ENCODE measurements at places on chromosomes 7 and 10.

GRCh38 chr7:33815336-33815735 is 90.0 kb upstream of the BMPER start:
- no peak for DNase-seq

DNA sequence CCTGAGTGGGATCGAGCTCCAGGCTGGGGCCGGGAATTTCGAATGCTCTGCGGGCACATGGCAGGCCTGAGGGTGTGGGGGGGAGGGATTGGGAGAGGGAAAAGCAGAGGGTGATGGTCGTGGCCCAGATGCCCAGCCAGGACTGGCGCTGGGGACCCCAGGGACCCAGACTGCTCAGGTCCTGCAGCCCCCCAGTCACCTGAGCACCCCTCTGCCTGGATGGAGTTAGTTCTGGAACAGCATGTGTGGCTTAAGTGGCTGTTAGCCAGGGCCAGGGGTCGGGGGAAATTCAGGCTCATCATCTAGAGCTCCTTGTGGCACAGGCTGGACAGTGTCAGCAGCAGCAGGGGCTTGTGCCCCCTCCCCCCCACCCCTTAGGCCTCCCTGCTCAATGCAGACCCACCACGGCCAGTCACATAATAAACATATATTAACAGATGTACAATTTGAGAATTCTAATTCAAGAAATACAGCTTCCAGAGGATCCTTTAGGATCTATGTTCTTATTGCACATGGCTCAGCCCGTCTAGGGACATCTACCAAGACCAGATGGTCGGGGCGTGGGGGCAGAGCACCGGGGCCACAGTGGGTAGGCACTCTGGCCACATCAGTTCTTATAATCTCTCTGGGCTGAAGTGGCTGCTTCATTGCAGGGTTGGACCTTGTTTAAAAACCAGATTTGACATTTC is 22.2 kb downstream of the DNAJB12 start:
- no peak for DNase-seq

GRCh38 chr7:73881352-73882046 is 20.5 kb downstream of the TMEM270 start:
- no peak for DNase-seq

DNA sequence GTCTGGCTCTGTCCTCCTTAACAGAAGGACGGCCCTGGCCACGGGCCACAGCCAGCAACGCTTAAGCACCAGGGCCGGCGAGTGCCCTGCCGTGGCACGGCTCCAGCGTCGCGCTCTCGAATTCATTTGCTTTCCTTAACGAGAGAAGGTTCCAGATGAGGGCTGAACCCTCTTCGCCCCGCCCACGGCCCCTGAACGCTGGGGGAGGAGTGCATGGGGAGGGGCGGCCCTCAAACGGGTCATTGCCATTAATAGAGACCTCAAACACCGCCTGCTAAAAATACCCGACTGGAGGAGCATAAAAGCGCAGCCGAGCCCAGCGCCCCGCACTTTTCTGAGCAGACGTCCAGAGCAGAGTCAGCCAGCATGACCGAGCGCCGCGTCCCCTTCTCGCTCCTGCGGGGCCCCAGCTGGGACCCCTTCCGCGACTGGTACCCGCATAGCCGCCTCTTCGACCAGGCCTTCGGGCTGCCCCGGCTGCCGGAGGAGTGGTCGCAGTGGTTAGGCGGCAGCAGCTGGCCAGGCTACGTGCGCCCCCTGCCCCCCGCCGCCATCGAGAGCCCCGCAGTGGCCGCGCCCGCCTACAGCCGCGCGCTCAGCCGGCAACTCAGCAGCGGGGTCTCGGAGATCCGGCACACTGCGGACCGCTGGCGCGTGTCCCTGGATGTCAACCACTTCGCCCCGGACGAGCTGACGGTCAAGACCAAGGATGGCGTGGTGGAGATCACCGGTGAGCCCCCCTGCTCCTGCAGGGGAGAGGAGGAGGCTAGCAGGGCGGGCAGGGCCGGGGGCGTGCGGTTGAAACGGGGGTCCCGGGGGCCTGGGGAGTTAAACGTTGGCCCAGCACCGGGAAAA is at the start of gene HSPB1:
Gene HSPB1 (plus strand): TSS at position 327 of the 855 bp plus-strand sequence. CDS start 40 bp downstream, at position 367.
- peak; percentile 26 for DNase-seq

GRCh38 chr10:130863044-130863443 is 448.5 kb downstream of the TCERG1L start:
- no peak for DNase-seq

DNA sequence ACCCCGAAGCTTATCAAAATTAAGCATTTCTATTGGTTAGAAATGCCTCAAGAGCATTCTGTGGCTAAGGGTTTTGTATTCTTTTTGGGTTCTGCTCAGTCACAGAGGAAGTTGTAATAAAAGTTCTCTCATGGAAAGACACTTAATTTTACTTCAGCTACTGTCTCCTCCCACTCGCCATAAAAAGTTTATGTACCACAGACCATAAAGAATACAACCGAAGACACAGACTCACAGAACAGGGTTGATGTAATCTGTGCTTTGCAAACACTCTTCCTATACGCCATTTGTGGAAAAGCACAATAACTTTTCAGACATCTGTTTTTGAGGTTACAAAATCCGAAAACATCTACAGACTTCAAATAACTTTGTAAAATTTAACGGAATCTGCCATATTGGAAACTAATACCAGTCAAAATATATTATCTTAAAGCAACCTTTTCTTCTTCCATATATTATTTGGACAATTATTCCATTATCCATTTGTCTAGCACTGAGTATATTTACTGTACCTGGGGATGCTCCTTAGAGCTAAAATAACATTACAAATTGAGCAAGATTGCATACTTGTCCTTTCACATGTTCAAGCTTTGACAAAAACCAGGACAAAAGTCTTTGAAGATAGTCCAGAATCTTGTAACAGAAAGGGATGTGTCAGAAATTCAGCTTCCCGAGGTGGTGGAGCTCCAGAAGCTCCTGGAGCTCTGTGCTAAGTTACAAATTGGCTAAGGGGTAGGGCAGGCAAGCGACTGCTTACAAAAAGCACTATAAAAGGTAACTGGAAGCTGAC is 219.0 kb upstream of the MEOX2 start:
- DNase-seq, result no peak

DNA sequence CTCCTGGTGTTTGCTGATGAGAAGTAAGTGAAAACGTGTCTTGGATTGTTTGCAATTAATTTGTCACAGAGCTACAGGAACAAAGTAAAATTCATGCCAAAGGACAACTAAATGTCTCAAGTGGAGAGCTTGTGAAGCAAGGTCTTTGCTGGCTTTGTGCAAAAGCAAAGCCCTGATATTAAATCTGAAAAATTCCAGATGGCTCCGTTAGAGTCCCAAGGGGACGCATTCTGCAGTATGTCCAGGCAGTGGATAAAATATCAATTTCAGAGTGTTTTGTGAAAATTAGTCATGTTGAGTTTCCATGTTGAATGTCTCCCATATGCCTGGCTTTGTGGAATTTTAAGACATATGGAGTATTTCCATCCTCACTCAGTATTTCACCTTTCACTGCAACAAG is 102.5 kb upstream of the PTN start:
- no peak for DNase-seq

DNA sequence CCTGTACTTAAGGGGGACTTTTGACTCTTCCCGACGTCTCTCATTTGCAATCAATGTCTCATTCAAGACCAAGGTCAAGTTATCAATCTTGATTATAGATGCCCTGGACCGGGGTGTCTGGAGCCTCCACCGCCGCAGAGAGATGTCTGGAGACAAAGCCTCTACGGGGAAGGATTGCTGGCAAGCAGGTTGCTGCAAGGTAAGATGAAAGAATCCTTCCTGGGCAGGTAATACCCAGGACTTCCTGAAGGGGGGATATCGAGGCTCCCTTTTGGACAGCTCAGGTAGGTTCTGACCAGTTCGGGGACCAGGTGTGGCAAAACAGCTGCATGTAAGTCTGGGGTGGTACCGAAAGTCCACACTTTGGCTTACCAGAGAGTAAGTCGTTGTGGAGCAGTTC is 12.5 kb upstream of the CUX1 start:
- DNase-seq, result no peak

DNA sequence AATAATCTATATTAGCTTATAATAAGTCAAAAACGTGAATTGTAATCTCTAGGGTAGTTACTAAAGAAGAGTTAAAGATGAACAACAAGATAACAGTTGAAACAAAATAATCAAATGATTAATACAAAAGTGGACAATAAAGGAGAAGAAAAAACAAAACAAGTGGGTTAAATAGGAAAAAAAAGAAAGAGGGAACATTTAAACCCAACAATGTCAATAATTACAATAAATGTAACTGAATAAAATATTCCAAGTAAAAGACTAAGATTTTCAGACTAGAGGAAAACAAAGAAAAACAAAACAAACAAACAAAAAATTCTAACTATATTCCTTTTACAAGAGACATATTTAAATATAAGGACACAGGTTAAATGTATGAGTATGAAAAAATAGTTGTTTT is 38.0 kb upstream of the ZEB1 start:
- DNase-seq, result no peak

DNA sequence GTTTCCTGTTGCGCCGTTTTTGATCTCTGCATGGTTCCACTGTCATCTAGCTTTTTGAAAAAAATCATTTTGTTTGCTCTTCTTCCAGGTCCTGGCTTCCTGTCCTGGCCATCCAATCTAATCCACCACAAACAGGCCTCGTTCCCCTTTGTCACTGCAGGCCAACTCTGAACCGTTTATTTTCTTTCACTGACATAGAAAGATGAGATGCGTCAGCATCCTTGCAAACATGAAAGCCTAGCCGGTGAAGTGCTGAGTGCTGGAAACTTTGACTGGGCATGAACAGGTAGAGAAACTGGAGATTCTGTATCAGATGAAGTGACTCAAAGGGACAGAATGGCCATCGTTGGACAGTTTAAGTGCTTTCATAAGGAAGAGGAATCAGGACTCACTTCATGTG is 1247.8 kb downstream of the TYW1 start:
- DNase-seq, result no peak

DNA sequence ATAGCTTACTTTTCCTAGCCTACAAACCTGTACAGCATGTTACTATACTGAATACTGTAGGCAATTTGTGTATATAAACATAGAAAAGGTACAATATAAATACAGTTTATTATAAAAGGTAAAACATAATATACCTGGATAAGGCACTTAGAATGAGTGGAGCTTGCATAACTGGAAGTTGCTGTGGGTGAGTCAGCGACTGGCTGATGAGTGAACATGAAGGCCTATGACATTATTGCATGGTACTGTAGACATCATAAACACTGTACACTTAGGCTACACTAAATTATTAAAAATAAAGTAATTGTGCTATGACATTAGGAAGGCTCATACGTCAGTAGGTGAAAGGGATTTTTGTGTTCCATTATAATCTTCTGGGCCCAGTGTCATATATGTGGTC is 228.8 kb downstream of the HDAC9 start:
- DNase-seq, result no peak

- no peak for DNase-seq
These were observed 166.3 kb upstream of the RHOBTB1 start for GRCh38 chr10:61110188-61110844.

DNA sequence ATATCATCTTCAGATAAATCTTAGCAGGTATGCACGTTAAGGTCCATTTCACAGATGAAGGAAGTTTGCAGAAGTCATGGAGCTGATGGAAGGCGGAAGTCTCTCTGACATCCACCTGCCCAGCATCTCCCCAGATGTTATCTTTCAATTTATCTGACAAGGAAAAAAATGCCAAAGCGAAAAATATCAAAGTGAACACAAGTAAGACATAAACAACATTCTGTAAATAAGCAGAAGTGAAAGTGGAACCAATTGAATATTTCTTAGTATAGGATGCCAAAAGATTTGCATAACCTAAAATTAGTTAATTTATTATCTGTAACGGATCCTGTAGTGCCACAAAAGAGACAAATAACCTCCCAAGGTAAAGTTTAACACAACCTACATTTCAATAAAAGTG is 73.6 kb upstream of the NEBL start:
- no peak for DNase-seq

DNA sequence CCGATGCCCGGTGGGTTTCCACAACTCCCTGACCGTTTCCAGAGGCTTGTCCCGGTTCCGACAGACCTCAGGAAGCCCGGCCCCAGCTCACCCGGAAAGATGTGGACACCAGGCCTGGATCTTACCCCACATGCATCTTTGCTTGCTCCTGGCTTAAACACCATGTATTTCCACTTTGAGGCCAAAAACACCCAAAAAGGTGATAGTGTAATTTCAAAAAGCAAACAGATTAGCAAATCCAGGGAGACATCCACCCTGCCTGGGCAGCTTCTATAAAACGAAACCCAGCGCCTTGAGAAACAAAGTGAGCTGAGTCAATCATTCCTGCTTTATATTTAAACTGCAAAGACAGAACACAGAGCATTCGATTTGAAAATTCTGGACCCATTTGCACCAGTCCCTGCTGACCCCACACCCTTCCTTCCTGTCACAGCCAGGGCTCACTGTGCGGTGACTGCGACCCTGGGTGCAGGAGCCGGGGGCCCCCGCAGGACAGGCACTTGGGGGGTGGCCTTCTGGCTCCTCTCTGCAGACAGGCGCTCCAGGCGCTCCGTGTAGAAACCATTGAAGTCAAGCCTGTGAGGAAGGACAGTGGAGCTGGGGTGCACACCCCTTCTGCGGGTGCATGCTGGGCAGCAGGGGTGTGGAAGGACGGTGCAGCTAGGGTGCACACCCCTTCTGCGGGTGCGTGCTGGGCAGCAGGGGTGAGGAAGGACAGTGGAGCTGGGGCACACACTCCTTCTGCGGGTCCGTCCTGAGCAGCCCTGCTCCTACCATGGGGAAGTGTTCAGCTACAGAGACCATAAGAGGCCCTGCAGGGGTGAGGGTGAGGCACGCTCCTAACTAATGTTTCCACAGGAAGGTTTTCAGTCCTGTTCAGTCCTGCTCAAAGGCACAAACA is 2.9 kb upstream of the ADAM8 start:
- no peak for DNase-seq

DNA sequence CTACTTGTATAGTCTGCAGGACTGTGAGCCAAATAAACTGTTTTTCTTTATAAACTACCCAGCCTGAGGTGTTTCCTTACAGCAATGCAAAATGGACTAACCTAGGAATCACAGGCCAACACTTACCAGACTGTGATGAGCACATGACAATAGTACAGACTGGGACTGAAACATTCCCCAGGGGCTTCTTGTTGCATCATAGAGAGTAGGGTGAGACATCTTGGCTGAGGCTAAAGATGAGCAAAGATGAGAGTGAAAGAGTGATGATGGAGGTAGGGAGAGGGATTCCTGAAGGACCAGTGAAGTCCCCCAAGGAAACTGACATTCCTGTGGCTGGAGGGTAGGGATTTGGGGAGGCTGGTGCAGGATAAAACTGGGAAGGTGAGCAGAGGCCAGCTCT is 194.4 kb downstream of the TPST1 start:
- no peak for DNase-seq

DNA sequence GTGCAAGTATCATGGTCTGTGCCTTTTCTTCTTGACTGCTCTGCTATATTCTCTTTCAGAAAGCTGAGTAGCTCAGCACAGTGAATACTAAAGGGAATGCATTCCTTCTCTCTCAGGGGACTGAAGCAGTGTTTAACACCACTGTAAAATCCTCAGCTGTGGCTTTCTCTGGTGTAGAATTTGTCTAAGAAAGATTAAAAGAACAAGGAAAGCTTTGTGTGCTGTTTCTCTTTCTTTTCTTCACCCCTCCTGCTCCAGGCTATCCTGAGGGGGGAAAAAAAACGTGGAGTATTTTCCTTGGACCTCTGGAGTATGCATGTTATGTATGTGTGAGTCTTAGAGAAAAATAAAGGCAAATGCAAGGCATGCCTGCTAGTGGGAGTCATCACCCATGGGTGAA is 383.9 kb downstream of the AUTS2 start:
- no peak for DNase-seq

All from activated gamma-delta T cell (primary cell).